LHCN-M2 (cell line): ENCODE measurements at places on chromosomes 2 and 18. TPM values are rescaled to one million over a fixed set of nuclear protein-coding genes. Genes with fewer than 3 reads are reported as not detected.

- peak; percentile 56 for DNase-seq
Observed at GRCh38 chr2:235011929-235012631, 60.3 kb downstream of the SH3BP4 start.

Gene ASB18
- total RNA-seq: not detected in 2 replicates

DNA sequence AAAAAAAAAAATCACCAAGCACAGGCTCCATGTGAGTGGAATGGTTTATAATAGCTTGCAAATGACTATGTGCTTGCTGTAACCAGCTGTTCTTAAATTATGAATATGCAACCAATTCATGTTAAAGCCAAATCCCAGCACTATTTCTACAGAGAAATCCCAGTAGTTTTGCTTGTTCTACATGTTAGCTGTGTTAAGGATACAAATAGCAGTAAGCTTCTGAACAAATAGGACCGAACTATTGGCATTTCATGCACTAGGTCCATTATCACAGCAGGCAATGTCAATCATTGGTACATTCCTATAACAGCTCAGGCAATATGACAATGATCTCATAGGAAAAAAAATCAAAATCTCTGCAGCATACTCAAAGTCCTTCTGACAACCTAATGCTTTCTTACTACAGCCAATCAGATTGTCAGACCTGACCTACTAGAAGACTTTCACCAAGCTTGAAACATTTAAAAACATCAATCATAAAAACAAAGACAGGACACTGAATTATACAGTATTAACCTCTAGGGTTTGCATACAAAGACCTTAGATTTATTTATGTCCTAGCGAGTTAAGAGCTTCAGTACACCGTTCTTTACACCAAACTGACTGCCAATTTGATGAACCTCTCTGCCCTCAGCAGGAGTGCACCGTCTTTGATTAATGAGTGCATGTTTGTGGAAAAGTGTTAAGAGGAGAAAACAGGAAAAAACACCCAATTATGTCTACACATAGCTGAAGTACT is 6.4 kb downstream of the BAZ2B start:
- DNase-seq: peak; percentile 24

- DNase-seq: peak; percentile 1
Observed at GRCh38 chr2:124804014-124804940, 779.2 kb downstream of the CNTNAP5 start.

- peak; percentile 46 for DNase-seq
Observed at GRCh38 chr2:46547223-46548102, 68.1 kb downstream of the TMEM247 start.

- no peak for DNase-seq
Observed at GRCh38 chr2:12257476-12257875, 459.3 kb upstream of the TRIB2 start.

DNA sequence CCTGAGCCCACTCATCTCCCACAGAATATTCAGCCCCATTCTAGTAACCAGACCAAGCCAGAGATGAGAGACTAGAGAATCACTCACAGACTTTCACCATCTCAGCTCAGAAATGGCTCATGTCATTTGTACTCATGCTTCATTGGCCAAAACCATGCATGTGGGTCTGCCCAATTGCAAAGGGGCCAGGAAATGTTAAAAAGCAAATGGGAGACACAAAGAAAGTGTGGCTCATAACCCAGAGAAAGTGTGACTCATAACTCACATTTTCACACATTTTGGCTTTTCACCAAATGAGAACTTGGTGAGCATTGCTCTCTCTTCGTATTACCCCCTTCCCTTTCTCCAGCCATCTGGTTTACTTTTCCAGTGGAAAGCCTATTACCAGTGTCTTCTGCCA is 66.2 kb downstream of the MDH1 start:
- peak; percentile 57 for DNase-seq

DNA sequence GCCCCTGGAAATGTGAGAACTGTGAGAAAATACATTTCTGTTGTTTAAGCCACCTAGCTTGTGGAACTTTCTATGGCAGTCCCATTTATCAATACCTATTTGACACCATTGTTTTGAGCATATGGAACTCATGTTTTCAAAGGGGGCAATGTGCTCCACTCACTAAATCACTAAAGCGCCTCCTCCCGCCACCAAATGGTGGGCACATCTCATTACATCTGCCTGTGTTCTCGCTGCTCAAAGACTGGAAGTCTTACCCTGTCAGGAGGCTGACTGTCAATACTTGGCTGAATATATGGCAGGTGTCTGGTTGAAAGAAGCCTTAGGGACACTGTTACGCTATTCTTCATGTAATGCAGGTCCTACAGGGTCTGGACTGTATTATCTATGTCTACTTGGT is 767.7 kb downstream of the TSN start:
- DNase-seq: no peak

Gene MARCO
- total RNA-seq: not detected in 2 replicates

GRCh38 chr2:222891890-222892289 is 31.1 kb downstream of the ACSL3 start:
- no peak for DNase-seq

GRCh38 chr2:176852667-176853066 is 359.9 kb upstream of the HNRNPA3 start:
- no peak for DNase-seq

DNA sequence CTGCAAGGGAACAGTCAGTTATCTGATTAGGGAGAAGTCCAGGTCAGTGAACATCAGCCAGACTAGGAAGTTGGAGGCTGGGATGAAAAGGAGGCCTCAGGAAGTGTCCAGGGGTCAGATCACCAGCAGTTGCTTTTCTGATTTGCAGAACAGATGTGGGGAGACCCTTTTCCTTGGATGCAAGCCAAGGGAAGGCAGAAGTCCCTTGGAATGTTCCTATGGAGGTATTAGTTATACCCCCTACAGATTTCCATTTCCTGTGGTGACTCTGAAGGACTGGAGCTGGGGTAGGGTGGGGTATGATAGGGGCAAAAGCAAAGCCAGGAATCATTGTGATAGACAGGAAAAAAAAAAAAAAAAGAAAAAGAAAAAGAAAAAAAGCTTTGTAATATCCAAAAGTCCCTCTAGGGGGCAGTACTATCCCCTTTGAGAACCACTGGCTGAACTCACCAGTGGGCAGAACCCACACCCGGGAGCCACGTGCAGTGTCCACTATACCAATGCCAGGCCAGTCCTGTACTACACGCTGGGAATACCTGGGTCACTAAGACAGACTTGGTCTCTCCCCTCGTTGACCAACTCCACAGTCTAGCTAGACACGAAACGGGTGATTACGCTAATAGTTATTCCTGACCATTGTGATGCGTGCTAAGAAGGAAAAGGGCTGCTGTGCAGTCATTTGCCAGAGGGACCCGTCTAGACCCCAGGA is 7.4 kb downstream of the DYSF start:
- DNase-seq: peak; percentile 47

- DNase-seq: peak; percentile 70
Observed at GRCh38 chr2:85132834-85133637, at the start of gene TCF7L1. Gene TCF7L1, plus strand, starts transcription at chr2:85133392. Its CDS starts 293 bp downstream, at chr2:85133685.

GRCh38 chr18:55422456-55423180 is 165.4 kb downstream of the TCF4 start:
- peak; percentile 42 for DNase-seq

Gene RAB11FIP5
- 31.0 and 33.7 TPM in 2 replicates for total RNA-seq

Gene SERPINB2
- 0.80 and 1.0 TPM in 2 replicates for total RNA-seq

DNA sequence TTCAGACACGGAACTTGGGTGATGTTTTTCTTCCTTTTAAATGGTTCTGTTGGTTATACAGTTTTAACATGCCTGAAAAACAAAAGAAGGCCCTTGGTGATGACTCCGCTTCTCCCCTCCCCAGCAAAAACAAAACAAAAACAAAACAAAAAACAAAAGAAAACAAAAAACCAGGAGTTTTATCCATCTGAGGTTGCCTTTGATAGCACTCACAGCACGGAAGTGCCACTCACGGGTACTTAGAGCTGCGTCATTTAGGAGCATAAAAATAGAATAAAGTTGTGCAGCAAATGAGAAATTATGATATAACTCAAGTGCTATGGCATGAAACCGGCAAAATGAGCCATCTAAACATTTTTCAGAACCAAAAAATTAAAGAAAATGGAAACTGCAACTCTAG is 57.7 kb downstream of the ZEB2 start:
- no peak for DNase-seq

DNA sequence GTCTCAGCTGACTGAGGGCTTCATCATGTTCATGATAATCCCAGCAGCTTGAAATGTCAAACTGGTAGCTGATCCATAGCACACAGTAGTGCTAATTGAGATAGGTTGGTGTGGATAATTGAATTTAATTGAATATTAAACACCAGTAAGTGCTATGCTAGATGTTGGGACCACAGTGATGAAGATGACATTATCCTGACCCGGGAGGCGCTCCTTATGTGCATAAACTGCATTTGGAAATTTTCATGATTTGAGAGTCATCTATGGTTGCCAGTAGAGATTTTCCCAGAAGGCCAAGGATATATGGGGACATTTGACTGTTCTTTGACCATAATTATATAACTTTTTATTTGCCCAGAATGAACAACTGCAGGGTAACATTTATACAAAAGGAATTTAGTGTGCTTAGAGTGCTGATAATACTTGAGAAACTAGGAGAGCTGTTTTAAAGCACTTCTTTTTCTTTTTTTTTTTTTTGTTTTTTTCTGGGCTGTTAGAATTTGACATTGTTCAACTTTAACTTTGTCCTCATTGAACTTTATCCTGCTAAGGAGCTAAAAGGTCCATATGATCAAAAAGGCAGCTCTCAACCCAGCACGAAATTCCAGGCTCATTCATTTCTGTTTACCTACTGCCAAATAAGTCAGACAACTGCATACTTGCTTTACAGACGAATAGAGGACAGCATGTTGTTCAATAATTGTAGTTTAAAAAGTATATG is 242.8 kb downstream of the NEDD4L start:
- no peak for DNase-seq

DNA sequence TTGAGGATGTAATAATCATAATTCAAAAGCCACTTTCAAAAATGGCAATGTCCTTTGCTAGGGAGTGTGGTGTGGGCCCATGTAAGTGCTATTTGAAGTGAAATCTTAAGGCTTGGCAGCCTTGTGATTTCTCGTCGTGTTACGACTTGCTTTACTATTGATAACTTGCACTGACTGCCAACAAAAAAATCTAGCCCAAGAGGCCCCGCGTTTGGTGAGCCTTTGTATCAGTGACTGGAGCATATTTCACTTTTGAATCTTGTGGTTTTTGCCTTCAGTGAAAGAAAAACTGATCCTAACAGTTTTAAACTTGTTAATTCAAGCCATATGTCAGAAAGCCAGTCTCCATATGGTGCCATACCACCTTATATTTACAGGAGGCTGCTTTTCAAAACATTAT is 248.0 kb downstream of the TMEM182 start:
- no peak for DNase-seq

GRCh38 chr18:51076503-51076902 is 46.5 kb downstream of the SMAD4 start:
- peak; percentile 50 for DNase-seq

GRCh38 chr2:74741629-74742028 is 87.6 kb downstream of the SEMA4F start:
- DNase-seq: no peak

GRCh38 chr2:104368089-104368488 is 485.8 kb upstream of the POU3F3 start:
- DNase-seq: no peak

DNA sequence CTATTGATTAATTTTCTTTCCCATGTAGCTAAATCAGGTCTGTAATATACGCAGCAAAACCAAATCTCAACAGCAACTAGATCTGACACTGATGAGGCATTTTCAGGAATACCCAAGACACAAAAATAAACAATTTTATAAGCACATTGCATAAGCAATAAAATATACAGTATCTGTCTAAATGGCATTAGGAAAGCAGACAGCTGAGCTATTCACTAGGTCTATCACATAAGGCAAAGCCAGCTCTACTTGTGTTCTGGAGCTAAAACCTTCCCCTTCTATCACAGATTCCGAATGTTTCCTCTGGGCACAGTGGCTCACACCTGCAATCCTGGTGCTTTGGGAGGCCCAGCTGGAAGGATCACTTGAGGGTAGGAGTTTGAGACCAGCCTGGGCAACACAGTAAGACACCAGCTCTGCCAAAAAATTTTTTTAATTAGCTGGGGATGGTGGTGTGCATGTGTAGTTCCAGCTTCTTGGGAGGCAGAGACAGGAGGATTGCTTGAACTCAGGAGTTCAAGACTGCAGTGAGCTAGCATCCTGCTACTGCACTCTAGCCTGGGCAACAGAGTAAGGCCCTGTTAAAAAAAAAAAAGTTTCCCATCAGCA is 21.1 kb downstream of the PTPN2 start:
- DNase-seq: no peak

DNA sequence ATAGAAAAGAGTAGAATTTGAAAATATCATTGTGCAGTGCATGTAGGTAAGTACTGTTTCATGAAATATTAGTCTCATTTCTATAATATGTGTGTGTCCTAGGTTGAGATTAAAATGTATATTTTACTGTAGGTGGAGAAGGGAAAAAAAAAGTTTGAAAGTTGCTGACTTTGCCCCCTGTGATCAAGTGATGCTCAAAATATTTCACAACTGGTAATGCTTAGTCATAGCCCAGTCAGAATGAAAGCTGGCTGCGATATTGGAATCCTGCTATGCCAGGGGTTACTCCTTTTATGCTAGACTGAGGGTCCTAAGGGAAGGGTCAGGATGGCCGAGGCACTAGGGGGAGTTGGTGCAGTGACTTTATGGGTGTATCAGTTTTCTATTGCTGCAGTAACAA is 19.5 kb upstream of the CFAP36 start:
- DNase-seq: peak; percentile 66
